ENCODE measurements at places on chromosomes 12 and 14. TPM values are rescaled to one million over a fixed set of nuclear protein-coding genes. Genes with fewer than 3 reads are reported as not detected.

The USP44 gene
- total RNA-seq: under 0.01 TPM

The ERC1 gene
- total RNA-seq: 36.2 TPM

The CMKLR1 gene
- total RNA-seq: 9.8 TPM

The HCAR1 gene
- total RNA-seq: 1.1 TPM

The CPNE8 gene
- 23.9 TPM for total RNA-seq

The MUCL1 gene
- not detected for total RNA-seq

The TSPAN19 gene
- not detected for total RNA-seq

The DBX2 gene
- not detected for total RNA-seq

The EMP1 gene
- 114 TPM for total RNA-seq

The GLS2 gene
- 0.36 TPM for total RNA-seq

The RAD9B gene
- 0.59 TPM for total RNA-seq

DNA sequence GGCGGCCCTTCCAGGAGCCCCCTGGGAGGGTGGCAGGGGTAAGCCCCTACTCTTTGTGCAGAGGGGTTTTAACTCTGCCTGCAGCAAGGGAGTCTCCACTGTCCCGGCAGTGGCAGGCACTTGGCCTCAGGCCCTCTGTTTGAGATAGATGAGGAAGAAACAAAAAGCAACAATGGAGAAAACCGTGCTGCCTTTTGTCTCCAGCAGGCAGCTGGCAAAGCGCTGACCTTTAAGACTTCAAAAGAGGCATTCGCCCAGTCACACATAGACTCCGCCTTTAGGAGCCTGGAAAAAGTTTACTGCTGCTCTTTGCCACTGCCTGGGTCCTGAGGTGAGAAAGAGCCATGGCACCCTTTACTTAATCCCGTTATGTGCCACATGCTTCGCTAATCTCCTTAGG is 158.2 kb upstream of the NTF3 start:
- no peak for DNase-seq

GRCh38 chr14:104486222-104486923 is 93.2 kb upstream of the C14orf180 start:
- DNase-seq: no peak

- DNase-seq: no peak
These were observed 56.9 kb downstream of the IGF1 start for GRCh38 chr12:102423462-102423861.

GRCh38 chr12:24212496-24212895 is 263.0 kb upstream of the SOX5 start:
- DNase-seq: no peak

DNA sequence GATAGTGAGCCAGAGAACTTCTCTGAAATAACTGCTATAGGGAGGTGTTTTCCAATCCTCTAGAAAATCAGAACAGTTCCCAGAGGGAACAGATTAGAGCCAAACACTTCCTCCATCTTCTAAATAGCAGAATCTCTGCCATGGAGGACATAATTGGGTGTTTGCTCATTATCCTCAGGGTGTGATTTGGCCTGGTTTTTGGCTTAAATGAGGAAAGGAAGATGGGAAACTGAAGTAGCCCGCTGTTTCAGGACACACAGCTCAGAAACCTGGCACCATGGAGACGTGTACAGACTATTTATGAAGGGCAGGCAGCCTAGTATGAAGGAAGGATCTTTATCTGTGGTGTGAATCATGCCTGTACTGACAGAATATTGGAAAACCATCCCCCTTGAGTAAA is 231.7 kb upstream of the PRKD1 start:
- DNase-seq: no peak

- DNase-seq: peak; percentile 93
These were observed 55.6 kb downstream of the CLIP1 start for GRCh38 chr12:122366685-122367475.

GRCh38 chr14:88706425-88706824 is 86.3 kb downstream of the EML5 start:
- no peak for DNase-seq

GRCh38 chr12:10362325-10362724 is 27.5 kb downstream of the KLRK1 start:
- DNase-seq: no peak

GRCh38 chr12:64256166-64256800 is 34.2 kb upstream of the KICS2 start:
- peak; percentile 78 for DNase-seq

DNA sequence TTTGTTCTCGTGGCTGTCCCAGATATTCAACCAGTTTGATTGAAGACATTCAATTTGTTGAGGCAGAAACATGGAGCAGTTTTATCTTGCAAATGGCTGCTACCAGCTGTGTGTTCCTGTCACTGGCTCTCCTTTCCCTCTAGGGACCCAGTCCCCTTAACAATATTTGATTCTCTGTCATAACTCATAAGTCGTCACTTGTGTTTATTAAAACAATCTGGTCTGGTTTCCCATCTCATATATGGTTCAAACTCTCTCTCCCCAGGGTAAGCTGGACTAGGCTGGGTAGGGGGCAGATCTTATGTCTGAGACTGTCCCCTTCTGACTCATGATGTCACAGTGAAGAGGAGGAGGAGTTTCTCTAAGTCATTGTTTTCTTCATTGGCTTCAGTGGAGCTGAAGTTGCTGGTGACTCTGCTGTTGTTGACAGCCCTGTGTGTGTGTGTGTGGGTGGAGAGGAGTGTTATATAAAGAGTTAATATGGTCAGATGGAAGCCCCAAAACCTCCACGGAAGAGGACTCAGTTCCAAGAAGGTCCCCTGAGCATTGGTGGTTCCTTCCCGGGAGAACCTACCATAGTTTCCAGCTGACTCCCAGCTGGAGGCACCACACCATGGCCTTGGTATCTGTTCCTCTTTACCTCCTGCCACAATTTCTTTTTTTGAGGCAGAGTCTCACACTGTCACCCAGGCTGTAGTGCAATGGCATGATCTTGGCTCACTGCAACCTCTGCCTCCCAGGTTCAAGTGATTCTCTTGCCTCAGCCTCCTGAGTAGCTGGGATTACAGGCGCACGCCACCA is 16.1 kb upstream of the GNG2 start:
- no peak for DNase-seq

- DNase-seq: peak; percentile 100
These were observed 25.2 kb upstream of the KRT78 start for GRCh38 chr12:52873832-52874572.

- DNase-seq: no peak
These were observed 42.1 kb upstream of the LGR5 start for GRCh38 chr12:71397433-71397954.

GRCh38 chr12:107042801-107043200 is 50.5 kb downstream of the CRY1 start:
- no peak for DNase-seq

- DNase-seq: no peak
These were observed 178.9 kb downstream of the KLHL28 start for GRCh38 chr14:44782775-44783238.

GRCh38 chr12:76964784-76965571 is 86.2 kb upstream of the CSRP2 start:
- peak; percentile 64 for DNase-seq

- DNase-seq: no peak
These were observed 234.8 kb downstream of the ALG10 start for GRCh38 chr12:34257093-34257492.

- DNase-seq: no peak
These were observed 439 bp downstream of the GOLGA5 start for GRCh38 chr14:92794547-92794941.

DNA sequence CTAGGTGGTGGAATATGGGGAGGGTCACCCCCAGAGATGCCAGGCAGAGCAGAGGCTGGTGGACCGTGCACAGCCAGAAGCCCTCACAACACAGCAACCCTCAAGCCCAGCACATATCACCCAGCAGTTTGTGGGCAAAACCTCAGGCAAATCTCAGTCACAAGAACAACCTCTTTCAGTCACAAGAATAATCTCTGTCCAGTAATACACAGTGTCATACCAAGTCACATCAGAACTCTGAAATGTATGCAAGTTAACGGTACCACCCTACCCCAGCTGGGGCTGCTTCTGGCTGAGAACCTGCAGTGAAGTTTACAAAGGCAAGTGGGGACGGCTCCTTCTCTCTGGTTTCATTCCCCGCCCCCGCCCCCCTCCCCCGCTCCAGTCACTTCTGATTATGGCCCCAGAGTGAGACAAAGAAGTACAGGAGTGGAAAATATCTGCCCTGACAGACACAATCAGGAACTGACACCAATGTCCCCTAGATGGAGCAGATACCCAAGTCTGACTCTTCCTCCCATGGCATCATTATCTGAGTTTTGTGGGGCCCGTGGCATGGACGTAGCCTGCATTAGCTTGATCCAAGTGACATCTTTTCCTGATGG is 480.9 kb upstream of the TMEM132C start:
- DNase-seq: no peak

GRCh38 chr12:106136263-106136662 is 2.5 kb downstream of the NUAK1 start:
- DNase-seq: peak; percentile 95

DNA sequence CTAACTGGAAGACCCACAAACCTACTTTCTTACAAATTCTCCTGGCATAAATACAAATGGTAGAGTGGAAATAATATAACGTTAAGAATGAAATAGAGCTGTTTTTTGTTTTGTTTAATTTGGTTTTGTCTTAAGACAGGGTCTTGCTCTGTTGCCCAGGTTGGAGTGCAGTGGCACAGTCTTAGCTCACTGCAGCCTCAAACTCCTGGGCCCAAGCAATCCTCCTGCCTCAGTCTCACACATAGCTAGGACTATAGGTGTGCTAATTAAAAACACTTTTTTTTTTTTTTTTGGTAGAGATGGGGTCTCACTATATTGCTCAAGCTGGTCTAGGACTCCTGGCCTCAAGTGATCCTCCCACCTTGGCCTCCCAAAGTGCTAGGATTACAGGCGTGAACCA is 4.1 kb upstream of the DHH start:
- no peak for DNase-seq

- DNase-seq: no peak
These were observed 14.0 kb downstream of the ZNF664 start for GRCh38 chr12:123987022-123987421.

- no peak for DNase-seq
These were observed 597.8 kb downstream of the ETNK1 start for GRCh38 chr12:23222801-23223200.

DNA sequence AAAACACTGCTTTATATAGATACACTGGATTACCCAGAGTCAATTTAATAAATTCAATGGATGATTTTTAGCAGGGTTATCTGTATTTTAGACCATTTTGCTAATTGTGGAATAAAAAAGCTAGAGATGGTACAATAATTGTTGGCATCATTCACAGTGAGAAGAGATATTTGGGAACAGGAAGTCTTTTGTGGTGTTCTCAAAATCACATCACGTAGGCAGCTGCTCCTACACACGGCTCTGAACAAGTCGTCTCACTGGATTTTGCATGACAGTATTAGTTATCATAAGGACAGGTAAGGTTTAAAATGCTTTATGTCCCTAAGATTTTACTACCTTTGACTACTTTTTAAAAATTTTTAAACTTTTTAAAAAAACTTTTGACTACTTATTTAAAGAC is 52.0 kb downstream of the PAPLN start:
- DNase-seq: no peak

GRCh38 chr14:50035214-50035613 is 81.2 kb downstream of the VCPKMT start:
- no peak for DNase-seq

- no peak for DNase-seq
These were observed 11.5 kb downstream of the TCL1B start for GRCh38 chr14:95697764-95698163.

DNA sequence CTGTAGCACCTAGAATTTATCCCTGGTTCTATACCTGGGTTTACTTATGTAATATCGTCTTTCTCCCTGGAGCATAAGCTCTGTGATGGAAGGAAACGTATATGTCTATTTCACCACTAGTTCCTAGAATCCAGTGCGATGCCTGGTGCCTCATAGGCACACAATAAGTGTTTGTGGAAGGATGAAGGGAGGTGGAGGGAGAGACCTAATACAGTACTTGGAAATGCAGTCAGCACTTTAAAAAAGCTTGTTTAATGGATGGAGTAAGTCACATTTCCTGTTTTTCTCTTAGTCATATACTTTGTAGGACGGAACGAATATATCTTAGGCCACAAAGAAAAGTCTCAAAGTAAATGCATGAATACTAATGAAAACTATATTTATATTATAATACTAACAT is 186.5 kb upstream of the HMGA2 start:
- DNase-seq: no peak

- DNase-seq: no peak
These were observed 45.4 kb downstream of the DCAF5 start for GRCh38 chr14:69107407-69108003.

GRCh38 chr12:130707571-130707891 is 8.6 kb downstream of the RIMBP2 start:
- no peak for DNase-seq

DNA sequence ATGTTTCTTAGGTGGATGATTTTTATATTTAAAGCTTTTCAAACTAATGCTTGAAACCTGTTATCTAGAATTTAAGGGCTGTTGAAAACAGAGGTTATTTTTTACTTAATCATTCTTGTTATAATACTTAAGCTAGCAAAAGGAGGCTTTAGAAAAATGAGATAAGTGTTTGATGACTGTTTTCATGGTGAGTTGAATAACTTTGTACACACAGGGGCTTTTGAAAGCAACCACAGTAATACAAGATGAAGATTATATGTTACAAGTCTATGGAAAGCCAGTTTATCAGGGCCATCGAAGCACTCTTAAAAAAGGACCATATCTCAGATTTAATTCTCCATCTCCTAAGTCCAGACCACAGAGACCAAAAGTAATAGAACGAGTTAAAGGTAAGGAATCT is 33.3 kb downstream of the KIAA0586 start:
- no peak for DNase-seq

DNA sequence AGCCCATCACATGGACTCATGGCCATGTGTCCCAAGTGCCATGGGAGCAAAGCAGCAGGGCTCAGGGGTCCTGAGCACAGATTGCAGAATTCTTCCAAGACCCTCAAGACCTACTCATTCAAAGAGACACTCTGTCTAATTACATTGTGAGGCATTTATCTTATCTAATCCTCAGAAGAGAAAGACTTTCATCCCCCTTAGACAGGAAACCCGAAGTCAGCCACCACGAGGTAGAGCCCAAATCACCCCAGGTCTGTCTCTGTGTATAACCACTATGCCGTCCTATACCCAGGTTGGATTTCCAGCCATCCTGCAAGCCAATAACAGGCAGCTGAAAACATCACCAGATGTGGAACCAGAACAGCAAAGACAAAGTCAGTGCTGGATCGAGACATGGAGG is 8.9 kb upstream of the BCL11B start:
- DNase-seq: no peak

GRCh38 chr14:102264775-102265174 is 40.2 kb downstream of the MOK start:
- no peak for DNase-seq
